ENCODE measurements at places on chromosomes 16 and 17. TPM values are rescaled to one million over a fixed set of nuclear protein-coding genes. Genes with fewer than 3 reads are reported as not detected.
A peak's percentile ranks its signal among the peaks of the same experiment; 100 is the strongest.

DNA sequence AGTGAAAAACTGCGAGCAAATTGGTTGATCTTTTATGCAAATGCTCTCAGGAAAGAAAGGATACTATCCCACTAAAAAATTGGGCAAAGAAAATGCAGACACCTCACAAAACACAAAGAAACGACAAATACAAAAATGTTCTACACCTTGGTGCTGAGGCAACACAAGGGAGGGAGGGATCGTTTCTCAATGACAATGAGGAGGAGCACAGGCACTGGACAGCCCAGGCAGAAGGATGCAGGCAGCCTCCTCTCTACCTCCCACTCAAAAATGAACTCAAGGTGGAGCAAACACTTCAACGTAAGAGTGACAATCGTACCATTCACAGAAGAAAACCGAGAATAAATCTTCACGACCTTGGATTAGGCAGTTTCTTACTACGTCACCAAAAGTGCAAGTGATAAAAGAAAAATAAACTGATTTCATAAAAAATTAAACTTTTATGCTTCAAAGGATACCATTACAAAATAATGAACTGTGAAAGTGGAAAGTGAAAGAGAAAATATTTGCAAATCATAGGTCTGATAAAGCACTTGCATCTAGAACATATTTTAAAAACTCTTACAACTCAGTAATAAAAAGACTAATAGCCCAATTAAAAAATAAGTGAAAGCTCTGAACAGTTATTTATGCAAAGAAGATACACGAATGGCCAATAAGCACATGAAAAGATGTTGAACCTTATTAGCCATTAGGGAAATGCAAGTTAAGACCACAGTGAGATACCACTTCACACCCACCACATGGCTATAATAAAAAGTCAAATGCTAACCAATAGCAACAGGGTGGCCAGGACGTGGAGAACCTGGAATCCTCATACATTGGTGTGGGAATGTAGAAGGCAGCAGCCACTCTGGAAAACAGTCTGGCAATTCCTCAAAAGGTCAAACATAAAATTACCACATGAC, 80.8 kb upstream of the TRAP1 start:
- no peak for DNase-seq

- peak; percentile 53 for DNase-seq
Observed at GRCh38 chr17:41678907-41679739, 9.6 kb upstream of the EIF1 start.

DNA sequence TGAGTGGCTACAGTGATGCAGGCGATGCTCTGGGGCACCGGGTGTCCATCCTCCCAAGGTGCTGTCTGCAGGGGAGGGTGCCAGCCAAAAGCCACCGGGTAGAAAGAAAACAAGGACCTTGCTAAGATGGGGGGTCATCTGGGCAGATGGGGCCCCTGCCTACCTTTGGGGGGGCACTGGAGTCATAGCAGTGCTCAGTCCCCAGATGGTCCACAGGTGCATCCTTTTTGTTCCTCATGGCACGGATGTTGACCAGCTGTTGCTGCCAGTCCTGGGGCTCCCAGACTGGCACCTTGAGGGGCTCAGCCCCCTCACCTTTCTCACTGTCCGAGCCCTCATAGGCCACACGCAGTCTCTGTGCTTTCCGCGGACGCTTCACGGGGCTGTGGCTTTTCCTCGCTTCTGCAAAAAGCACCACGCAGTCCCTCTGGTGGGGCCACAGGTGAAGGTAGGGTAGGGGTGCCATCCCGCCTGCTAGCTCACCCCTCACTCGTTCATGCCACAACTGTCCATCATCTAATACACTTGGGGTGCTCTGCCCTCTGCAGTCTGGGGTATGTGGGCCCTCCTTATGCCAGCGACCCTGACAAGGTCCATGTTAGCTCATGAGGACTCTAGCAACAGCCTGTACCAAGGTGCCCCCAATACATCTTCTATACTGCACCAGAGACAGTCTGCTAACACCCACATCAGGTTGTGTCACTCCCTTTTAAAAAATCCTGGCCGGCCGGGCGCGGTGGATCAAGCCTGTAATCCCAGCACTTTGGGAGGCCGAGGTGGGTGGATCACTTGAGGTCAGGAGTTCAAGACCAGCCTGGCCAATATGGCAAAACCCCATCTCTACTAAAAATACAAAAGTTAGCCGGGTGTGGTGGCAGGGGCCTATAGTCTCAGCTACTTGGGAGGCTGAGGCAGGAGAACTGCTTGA, 1.4 kb downstream of the NTHL1 start:
- no peak for DNase-seq

C1QTNF8 gene
- 0.03 TPM for polyA plus RNA-seq

GRCh38 chr16:22358000-22358399, 16.4 kb downstream of the CDR2 start:
- no peak for DNase-seq

GRCh38 chr17:76103274-76104139, at the start of gene EXOC7:
Gene EXOC7 (minus strand): TSS chr17:76103787. CDS start chr17:76103692, 95 bp downstream.
- DNase-seq = peak; percentile 94

DNA sequence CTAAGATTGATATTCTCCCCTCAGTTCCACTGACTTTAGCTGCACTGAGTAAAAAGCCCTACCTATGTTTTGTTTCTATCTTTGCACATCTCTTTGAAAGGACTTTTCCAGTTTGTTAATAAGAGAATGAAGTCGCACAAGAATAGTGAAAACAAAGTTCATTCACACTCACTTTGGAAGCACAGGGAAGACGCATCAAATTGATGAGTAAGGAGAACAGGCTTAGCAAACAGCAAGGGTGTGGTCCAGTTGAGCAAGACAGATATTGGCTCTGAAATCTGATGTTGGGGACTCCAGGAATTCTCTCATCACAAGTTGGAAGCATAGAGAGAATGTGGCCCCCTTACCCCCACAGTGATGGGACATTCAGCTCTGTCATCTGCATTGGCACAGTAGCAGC, 221.3 kb downstream of the CDH11 start:
- DNase-seq = no peak

- no peak for DNase-seq
Observed at GRCh38 chr16:62059527-62059926, 23.3 kb upstream of the CDH8 start.

DNA sequence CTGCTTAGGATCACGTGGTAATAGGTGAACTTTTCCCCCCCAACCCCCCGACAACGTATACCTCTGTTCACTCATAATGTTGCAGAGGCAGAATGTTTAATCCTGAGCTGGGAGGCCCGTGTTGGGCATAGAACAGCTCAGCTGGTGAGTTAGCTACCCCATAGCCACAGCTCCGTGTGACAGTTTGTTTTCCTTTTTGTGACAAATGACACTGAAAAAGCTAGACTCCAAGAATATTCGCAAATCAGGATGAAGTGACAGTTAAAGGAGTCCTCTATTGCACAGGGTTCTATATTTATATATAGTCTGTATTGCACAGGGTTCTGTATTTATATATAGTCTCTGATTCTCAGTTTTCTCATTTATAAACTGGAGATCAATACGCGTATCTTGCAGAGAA, 33.8 kb downstream of the MYH13 start:
- no peak for DNase-seq

OTOP3 gene
- 13.8 TPM for polyA plus RNA-seq

ARHGAP44 gene
- 3.2 TPM for polyA plus RNA-seq

GRCh38 chr17:60766778-60767190, 89.1 kb downstream of the BCAS3 start:
- DNase-seq = no peak

DNA sequence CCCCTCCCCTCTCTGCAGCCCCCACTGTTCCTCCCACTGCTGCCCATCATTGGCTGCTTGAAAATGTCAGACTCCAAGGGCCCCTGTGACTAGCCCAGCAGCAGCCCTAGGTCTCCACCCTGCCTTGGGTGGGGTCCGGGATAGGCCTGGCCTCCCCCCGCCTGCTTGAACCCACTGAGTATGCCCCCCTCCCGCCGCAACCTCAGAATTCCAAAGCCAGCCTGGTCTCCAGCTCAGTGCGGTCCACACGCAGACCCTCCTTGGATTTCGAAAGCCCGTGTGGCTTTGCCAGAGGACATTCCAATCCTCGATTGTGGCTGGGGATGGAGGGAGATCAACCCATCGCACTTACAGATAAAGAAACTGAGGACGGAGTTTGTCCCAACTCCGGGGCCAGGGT, 6.4 kb downstream of the DPEP1 start:
- DNase-seq = no peak

- DNase-seq = peak; percentile 58
Observed at GRCh38 chr17:19727501-19728078, 11.2 kb upstream of the SLC47A2 start.

GRCh38 chr16:57815987-57816745, 13.9 kb upstream of the KIFC3 start:
- peak; percentile 94 for DNase-seq

DNA sequence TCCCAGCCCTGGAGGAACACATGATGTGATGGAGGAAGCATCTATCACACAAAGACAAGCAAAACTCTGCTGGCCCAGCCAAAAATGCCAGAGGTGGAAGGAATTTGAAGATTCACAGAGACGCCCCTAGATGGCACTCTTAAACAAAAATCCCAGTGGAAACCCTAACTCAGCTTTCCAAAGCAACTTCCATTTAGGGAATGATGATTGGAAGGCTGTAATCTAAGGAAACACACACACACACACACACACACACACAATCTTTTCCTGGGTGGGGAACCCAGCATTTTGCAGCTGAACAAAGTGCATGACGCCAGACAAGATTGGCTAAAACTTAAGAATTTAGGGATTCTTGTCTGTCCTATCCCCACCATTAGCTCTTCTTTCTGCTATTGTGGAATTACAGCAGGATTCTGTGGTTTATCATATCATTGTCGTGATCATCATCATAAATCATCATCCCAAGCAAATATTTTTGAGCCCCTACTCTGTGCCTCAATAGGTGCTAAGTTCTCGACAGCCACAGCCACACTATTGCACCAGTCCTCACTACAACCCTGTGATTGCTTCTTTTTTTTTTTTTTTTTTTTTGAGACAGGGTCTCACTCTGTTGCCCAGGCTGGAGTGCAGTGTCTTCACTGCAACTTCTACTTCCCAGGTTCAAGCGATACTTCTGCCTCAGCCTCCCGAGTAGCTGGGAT, 1.6 kb upstream of the LDAF1 start:
- peak; percentile 72 for DNase-seq

DNA sequence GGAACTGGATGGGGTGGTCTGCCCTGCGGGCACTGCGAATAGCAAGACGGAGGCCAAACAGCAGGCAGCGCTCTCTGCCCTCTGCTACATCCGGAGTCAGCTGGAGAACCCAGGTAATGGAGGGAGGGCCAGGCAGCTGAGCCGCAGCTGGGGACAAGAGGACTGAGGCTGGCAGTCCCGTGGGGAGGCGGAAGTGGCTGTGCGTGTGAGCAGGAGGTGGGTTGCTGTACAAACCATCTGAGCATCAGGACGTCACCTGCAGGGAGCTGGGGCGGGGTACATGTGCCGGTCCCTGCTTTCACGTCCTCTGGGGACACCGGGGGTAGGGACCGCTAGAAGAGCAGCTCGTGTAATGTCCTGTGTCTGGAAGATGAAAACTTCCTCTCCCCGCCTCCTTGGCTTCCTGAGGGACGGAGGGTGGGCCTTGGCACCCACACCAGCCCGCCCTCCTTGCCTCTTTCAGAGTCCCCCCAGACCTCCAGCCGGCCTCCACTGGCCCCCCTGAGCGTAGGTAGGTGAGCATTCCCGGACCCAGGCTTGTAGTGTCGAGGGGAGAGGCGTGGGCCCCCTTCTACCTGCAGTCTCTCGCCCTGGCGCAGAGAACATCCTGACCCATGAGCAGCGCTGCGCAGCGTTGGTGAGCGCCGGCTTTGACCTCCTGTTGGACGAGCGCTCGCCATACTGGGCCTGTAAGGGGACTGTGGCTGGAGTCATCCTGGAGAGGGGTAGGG, 3.7 kb downstream of the ADAD2 start:
- no peak for DNase-seq

DNA sequence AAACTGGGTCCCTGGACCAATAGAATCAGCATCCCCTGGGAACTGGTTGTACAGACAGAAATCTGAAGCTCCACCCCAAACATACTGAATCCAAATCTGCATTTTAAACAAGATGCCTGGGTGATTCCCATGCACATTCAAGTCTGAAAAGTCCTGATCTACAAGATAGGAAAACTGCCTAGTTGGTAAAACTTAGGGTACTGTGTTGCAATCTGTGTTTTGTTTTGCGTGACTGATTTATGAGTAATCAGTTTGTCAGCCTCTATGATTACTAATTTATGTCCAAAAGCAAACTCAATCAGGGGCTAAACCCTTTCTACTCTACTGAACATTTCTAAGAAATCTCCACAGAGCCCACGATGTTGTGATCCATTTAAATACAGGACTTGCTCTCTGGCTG, 103.8 kb downstream of the YPEL2 start:
- no peak for DNase-seq

- DNase-seq = no peak
Observed at GRCh38 chr16:11320170-11320569, 25.1 kb upstream of the RMI2 start.

- DNase-seq = no peak
Observed at GRCh38 chr16:88539261-88539651, 30.9 kb upstream of the ZC3H18 start.

TMC7 gene
- polyA plus RNA-seq = 7.7 TPM

- no peak for DNase-seq
Observed at GRCh38 chr17:14959106-14959648, 305.9 kb downstream of the PMP22 start.

NF1 gene
- polyA plus RNA-seq = 25.9 TPM

- no peak for DNase-seq
Observed at GRCh38 chr17:66192378-66192687, 400 bp upstream of the CEP112 start.

PLD2 gene
- polyA plus RNA-seq = 21.8 TPM

DNA sequence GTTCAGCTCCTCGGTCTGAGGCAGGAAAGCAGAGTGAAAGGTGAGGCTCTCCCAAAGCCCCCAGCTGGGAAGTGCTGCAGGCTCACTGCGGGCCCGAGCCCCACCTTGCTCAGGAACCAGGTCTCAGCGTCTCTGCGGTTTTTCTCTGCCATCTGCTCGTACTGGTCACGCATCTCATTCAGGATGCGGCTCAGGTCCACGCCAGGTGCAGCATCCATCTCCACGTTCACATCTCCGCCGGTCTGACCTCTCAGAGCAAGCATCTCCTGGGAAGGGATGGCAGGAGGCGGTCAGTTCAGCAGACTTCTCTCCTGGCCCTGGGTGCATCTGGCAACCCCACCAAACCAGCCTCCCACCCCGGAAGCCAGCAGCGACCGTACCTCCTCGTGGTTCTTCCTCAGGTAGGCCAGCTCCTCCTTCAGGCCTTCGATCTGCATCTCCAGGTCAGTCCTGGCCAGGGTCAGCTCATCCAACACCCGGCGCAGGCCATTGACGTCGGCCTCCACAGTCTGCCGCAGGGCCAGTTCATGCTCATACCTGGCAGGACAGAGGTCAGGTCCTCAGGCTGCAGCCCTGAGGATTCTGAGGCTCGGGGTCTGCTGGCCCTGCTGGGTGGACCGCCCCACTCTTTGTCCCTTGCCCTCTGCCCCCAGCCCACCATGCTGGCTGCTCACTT, 1.5 kb downstream of the KRT16 start:
- no peak for DNase-seq

RNF166 gene
- polyA plus RNA-seq = 13.3 TPM

AURKB gene
- 22.6 TPM for polyA plus RNA-seq

Measured in large intestine (tissue), 12 donors.